ENCODE measurements at places on chromosomes 16 and 17.

DNA sequence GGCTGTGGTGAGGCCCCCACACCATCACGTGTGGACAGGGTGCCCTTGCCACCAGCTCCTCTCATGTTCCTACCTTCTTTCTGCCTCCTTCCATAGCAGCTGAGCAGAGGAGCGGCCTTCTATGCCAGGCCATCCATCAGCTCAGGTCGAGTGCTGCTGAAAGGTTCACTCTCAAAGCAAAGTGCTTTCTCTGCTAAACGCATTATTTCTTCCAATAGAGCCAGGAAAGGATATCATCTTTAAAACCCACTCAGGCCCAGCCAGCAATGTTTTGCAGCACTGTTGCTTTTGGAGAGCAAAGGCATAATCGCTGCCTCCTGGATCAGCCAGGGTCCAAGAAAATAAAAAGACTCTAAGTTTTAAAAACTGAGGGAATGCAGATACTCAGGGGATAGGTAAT is 54.9 kb upstream of the GPRC5B start:
- DNase-seq, result no peak

GRCh38 chr16:68066763-68067162 is 18.4 kb upstream of the NFATC3 start:
- DNase-seq, result no peak

DNA sequence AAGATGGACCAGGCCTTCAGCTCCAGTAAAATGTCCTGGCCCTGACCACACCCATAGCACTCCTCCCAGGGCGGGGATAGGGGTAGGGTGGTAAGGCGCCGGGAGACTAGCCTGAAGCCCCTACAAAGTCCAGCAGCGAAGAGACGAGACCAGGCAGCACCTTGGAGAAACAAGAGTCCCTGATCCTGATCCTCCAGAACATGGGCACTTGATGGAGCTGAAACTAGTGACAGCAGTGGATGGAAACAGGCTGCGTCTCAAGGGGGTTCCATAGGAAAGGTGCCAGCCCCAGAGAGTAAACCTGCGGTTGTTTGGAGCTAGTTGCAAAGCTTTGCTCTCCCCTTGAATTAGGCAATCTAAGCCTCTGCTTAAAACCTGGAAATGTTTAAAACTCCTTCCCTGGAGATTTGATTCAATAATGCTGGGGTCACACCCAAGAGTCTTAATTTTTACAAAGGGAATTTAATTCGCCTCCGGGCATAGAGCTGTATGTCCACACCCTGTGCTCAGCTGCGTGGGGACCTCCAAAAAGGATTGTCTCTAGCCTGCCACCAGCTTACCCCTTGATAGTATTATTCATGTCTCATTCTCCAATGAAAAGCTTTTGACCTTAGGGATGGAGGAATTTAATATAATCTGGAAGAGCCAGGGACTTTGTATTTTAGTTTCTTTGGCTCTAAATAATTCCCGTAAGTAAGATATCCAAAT is 258.6 kb downstream of the PMP22 start:
- no peak for DNase-seq

GRCh38 chr17:43845766-43846165 is 1.2 kb upstream of the CD300LG start:
- DNase-seq, result no peak

GRCh38 chr17:5511401-5512225 is 25.2 kb downstream of the MIS12 start:
- no peak for DNase-seq

DNA sequence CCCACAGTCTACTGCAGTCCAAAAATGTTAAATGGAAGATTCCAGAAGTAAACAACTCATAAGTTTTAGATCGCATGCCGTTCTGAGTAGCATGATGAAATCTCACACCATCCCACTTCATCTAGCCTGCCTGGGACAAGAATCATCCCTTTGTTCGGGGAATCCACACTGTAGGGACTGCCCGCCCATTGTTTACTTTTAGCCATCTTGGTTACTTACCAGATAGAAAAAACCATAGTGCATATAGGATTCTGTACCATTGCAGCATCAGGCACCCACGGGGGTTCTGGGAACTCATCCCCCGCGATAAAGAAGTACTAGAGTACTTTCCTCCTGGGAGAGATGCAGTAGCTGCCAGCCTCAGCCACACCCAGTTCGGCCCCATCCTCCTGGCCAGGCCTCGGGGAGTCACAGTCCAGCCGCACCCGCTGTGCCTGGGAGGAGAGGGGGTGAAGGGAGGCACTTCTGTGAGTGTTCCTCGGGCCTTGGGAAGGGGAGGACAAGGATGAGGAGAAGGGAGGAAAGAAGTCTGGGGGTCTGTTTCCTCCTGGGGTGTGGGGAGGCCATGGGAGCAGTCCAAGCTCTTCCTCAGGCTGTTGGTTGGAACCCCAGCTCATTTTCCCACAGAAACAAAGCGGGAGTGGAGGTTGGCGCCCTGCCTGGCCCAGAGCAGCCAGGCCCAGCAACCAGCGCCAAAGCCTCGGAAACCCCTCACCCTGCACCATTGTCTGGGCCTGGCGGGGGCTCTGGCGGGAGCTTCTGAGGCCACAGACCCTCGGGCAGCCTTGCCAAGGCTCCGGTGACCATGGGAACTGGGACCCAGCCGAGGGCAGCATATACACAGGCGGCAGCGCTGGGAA is 8.9 kb downstream of the TRIM47 start:
- DNase-seq, result no peak

GRCh38 chr17:61018938-61019337 is 341.3 kb downstream of the BCAS3 start:
- DNase-seq, result no peak

GRCh38 chr17:32124985-32125847 is 17.1 kb upstream of the RHOT1 start:
- DNase-seq, result no peak

GRCh38 chr17:39400547-39401411 is 647 bp downstream of the FBXL20 start:
- no peak for DNase-seq

DNA sequence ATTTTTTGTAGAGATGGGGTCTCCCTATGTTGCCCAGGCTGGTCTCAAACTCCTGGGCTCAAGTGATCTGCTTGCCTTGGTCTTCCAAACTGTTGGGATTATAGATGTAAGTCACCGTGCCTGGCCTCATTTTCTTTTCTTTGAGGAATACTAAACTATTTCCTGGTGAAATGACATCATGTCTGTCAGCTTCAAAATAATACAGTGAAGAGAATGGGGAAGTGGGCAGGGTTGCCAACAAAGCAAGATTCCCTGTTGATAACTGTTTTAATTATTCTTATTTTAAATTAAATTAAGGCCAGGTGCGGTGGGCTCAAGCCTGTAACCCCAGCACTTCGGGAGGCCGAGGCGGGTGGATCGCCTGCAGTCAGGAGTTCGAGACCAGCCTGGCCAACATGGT is 21.1 kb downstream of the PIPOX start:
- DNase-seq, result no peak

DNA sequence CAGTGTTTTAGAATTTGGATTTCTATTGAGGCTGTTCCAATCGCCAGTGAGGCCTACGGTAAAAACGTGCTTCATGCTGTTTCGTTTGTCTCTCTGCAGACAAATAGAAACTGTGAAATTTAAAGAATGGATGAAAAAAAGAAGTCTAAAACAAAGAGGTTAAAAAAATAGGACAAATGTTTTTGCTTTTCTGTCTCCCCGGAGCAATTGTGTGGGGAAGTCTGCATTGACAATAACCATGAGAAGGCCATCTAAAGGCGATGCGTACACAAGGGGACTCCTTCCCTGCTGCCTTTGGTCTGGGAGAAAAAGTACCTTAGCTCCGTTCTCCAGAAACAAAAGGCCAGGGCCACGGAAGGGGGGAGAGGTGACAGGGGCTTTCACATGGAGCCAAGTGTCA is 4.6 kb upstream of the ZFHX3 start:
- no peak for DNase-seq

DNA sequence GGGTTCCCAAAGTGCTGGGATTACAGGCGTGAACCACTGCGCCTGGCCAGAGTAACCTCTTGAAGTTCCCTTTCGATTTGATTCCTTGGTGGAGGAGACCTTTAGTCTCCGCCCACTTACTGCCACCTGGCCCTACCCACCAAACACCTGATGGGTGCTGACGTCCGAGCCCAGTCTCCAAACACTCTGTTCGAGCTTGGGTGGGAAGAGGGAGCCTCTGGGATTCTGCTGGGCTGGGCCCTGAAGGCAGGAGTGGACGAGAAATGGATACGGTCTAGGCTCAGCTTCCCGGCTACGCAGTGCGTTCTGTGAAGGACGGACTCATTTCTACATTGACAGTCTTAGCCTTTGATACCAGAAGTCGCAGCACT is 870 bp upstream of the ITGA3 start:
- no peak for DNase-seq

DNA sequence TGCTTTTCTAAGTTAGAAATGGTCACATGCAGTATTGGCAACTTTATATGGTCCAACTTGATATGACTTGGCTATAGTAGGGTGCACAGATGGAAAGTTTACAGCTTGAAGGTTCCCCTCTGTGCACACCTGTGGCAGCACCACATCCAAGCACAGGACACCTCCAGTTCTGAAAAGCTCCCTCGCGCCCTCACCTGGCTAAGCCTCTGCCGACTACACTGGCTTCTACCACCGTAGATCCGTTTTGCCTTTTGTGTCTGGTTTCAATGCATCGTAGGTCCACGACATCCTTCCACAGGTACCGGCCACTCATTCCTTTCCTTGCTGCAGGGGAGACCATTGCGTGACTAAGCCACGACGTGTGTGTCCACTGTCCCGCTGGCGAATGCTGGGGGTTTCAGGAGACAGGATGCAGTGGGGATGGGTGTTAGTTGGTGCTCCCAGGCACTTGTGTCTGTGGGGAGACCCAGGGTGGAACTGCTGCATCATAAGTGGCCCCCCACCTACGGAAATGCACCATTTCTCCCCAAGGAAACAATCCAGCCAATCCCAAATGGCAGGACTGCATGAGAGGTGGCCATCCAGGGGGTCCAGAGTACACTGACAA is 4.9 kb upstream of the RASD1 start:
- DNase-seq, result no peak

GRCh38 chr16:89863741-89864526 is 9.5 kb upstream of the TCF25 start:
- peak; percentile 25 for DNase-seq

GRCh38 chr17:76251478-76252039 is 11.3 kb upstream of the RNF157 start:
- DNase-seq, result no peak

DNA sequence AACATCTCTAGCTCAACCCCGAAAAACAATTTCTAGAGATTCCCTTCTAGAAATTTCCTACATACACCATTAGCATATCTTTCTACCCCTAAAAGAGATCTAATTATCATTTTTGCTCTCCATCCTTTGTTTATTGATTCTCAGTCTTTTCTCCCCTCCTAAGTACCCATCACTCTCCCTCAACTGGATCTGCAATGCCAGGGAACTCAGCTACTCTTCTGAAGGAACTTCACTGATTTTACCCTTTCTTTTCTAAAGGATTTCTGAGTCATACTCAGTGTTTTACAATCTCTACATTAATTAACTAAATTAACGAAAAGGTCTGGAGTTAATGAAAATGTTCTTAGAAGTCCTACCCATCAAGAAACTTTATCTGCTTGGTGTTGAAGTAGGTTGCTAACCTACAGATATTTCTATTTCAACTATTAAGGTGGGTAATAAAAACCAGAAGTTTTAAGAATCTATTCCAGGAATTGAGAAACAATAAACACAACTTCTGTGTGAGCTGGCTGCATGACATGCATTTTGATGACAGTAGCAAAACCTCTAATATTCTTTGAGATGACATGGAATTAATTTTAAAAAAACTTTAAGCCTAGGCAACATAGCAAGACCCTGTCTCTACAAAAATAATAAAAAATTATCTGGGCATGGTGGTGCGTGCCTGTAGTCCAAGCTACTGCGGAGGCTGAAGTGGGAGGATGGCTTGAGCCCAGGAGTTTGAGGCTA is 13.6 kb downstream of the CREBBP start:
- no peak for DNase-seq

- DNase-seq, result no peak
Measured at GRCh38 chr16:3135126-3135715, 392 bp downstream of the ZNF213 start.

DNA sequence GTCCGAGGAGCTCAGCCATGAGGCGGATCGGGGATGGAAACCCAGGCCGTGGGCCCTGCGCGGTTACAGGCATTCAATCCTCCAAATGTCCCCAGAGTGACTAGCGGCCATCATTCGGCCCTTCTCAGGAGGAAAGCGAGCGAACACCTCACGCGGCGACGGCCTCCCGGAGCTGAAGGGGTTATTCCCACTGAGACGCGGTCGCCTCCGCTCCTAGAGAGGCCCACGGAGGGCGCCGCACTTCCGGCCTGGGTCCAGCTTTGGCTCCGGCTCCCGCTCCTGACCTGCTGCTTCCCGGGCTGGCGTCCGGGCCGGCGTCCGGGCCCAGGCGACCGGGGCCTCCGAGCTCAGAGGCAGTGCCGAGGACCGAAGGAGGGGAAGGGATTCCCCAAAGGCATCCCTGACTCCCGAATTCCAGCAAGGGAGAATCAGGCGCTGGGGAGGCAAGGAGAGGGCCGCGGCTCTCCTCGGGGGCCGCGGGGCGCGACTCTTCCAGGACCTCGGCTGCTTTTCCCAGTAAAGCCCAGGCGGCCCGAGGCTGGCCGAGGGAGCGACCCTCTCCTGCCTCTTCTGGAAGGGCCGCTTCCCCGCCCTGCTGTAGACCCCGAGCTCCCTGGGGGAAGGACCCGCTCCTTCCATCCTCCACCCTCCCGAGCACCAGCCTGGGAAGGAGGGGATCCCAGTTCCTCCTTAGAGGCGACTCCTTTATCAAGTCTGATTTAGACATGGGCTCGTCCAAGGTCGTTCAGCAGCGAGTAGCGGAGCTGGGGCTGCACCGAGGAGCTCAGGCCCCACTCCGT is 18.6 kb upstream of the ZNF629 start:
- peak; percentile 46 for DNase-seq

DNA sequence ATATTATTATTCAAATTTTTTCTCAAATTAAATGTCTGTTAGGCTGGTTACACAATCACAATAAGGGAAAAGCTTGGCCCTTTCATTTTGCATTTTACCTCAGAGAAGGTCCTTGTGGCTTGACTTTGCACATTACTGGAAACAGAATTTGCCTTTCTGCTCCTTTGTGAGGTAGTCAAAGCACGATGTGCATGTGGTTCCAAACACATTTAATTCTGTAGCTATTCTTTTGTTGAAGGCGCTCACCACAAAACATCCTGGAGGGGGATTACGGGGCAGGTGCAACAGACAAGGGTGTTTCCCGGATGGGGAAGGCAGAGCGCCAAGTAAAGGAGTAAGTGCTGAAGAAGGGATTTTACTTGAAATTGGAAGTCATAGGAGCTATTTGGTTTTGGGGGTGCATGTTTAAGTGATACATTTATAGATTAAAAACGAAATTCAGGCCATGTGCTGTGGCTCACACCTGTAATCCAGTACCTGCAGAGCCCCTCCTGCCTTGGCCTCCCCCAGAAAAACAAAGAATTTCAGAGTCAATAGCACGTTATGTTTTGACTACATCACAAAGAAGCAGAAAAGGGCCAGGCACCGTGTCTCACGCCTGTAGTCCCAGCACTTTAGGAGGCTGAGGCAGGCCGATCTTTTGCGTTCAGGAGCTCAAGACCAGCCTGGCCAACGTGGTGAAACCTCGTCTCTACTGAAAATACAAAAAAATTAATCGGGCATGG is 31.2 kb upstream of the TENT4B start:
- DNase-seq, result no peak

GRCh38 chr17:35089586-35090296 is 26.2 kb upstream of the RFFL start:
- DNase-seq, result peak; percentile 50

Measured in activated CD4-positive, alpha-beta T cell treated with anti-CD3 and anti-CD28 coated beads, Interleukin-2, amount 50 U/mL, for 24 hours (primary cell).